ENCODE measurements at places on chromosomes 11 and 22.

DNA sequence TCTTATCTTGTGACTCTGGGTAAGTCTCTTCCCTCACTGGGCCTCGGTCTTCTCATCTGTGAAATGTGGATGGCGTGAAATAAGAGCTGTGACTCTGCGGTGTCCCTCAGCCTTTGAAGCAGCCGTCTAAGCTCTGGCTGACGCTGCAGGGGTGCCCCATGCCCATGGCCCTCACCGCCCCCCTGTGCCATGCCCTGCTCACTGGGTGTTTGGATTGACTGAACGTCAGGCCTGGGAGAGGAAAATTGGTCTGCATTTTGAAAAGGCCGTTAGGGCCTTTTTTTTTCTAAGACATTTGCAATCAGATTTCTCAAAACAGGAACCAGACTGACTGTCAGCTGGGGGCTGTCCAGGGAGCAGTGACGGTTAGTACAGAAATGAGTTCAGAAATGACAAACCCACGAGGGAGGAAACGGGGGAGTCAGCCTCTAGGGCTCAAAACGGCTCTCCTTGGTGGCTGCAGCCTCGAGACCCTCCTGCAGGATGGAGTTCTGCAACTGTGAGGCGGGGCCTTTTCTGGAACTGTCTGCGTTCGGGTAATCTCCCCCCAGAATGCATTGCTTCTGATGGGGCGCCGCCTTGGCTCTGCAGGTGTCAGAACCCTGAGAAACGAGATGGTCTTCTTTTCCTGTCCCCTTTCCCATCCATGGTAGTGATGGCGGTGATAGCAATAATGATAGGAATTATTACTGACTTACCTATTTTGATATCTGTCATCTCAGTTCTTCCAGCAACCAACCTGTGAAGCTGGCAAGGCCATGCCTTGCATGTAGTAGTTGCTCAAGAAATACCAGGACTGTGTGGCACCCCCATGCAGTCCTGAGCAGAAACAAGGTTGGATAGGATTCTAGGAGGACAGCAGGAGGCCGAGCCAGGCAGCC is 2.0 kb downstream of the GRK2 start:
- DNase-seq = no peak

DNA sequence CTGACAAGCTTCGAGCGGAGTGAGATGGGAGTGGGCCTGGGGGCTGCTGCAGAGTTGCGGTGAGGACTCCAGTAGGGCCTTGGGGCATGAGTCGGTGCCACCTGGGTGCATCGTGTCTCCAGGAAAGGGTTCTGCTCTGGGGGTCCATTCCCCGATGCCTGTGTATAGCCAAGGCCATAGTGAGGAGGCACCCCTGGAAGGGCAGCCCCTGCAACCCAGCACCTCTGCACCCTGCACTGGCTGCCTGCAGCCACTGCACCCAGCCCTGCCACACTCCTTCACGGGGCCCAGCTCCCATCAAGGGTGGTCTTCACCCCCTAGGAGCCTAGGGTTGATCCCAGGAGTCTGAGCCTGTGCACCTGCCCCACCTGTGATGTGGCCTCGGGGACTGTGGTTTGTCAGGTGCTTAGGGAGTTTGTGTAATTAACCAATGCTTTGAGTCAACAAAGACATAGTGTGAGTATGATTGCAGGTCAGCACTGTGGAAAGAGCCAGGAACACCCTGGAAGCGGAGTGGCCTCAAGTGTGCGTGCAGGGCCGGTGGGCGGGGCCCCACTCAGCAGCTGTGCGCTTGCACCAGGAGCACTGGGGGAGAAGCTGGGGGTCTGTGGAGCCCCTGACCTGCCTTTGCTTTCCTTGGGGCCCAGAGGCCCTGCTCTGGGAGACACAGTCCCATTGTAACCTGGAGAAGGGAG is 1299.3 kb downstream of the BRD1 start:
- no peak for DNase-seq

DNA sequence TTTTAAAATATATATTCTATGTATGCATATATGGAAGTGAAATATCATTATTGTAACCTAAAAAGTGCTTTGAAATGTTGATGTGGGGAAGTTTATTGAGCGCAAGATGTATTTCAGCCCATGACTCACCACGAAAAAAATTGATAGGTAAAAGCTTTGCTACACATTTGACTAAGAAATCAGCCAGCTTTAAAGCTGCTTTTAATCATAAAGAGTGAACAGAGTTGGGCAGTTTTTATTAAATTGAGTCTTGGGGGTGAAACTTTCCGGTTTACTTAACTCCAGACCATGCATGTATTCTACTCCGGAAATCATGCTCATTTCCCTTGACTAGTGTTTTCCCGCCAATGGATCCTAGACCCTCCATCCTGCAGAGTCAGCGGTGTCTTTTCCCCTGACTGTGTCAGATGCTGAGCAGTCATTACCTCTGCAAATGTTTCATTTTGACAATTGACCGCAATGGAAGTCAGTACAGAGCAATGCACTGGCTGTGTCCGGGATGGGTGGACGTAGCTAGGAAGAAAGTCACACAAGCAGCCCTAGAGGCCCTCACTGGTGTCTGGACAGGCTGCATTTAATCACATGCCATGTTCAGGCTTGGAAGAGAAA is 47.2 kb upstream of the MPEG1 start:
- no peak for DNase-seq

DNA sequence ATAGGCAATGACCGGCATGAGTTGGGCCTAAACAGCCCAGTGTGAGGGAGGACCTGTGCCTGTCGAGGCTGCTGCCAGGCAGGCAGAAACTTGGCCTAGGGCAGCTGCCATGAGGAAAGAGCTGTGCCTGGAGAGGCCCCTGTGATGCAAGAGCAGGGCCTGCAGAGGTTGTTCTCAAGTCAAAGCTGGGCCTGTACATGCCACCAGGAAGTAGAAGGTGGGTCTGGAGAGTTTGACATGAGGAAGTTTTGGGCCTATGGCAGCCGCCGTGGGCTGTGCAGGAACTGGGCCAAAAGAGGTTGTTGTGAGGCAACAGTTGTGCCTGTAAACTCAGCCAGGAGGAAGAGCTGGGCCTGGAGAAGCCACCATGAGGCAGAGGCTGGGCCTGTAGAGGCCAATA is 43.2 kb downstream of the OR4C45 start:
- no peak for DNase-seq

DNA sequence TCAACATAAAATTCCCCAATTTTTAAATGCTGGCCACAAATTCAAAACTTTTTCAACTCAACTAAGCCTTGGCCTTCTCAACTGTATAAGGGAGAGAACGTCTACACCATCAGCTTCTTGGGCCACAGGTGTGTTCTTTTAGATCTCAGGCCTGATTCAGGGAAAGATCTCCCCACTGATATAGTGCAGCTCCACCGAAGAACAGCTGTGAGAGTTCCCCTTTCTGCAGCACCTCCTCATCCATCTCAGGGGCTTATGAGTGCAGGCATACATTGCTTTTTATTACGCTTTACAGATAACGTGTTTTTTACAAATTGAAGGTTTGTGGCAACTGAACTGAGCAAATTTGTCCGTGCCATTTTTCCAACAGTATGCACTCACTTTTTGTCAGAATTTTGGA is 8.0 kb upstream of the CD82 start:
- no peak for DNase-seq

GRCh38 chr11:100949443-100949842 is 180.2 kb downstream of the PGR start:
- DNase-seq = no peak

GRCh38 chr22:28815111-28815510 is 14.7 kb upstream of the XBP1 start:
- no peak for DNase-seq

DNA sequence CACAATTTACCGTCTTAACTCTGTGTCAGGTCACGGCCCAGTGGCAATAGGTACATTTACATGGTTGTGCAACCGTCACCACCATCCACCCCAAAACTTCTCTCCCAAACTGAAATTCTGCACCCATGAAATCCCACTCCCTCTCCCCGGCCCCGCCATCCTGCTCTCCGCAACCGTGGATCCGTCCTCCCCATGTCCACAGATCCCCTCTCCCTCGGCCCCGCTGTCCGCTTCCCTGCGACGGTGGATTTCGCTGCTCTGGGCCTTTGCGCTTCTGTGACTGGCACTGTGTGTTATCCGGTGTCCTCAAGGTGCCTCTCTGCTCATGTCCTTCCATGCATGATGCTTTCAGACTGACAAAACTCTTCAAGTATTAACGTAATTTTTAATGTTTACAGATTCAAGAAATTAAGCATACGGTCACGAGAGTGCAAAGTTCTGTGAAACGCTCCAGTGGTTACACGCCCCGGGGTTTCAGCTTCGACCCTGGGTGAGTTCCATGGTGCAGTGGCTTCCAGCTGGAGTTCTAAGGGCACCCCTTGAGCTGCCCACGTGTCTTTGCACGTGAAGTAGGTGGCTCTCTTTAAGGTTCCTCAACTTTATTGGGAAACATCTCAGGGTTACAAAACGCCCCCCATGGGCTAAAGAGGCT is 76.4 kb downstream of the KCNQ1 start:
- no peak for DNase-seq

- DNase-seq = no peak
Measured at GRCh38 chr11:12734625-12735024, 60.4 kb downstream of the TEAD1 start.

- no peak for DNase-seq
Measured at GRCh38 chr11:83831929-83832328, 545.8 kb upstream of the CCDC90B start.

DNA sequence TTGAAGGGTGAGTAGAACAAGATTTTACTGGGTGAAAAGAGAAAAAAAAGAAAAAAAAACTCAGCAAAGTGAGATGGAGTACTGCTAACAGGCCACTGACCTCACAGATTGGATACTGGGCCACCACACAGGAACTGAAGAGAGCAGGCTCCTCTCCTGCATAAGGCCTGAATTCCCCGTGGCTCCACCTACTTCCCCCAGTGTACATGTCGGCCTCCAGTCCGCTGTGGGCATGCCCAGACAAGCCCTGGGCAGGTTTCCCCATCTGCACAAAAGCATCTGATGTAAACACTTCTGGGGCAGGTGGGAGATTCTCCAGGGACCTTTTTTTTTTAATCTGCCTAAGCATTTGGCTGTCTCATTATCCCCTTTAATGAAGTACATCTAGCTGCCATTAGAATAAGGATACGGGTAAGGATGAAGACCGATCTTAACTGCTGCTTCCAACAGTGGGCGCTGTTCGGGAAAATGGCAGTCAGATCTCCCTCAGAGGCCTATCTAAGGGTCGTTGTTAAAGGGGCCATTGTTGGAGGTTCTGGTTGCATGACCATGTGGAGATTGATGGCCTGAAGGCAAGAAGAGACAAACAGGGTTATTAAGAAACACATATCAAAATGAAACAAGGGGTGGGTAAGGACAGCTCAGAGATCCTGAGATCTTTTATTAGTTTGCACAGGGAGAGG is 48.5 kb downstream of the MS4A13 start:
- no peak for DNase-seq

DNA sequence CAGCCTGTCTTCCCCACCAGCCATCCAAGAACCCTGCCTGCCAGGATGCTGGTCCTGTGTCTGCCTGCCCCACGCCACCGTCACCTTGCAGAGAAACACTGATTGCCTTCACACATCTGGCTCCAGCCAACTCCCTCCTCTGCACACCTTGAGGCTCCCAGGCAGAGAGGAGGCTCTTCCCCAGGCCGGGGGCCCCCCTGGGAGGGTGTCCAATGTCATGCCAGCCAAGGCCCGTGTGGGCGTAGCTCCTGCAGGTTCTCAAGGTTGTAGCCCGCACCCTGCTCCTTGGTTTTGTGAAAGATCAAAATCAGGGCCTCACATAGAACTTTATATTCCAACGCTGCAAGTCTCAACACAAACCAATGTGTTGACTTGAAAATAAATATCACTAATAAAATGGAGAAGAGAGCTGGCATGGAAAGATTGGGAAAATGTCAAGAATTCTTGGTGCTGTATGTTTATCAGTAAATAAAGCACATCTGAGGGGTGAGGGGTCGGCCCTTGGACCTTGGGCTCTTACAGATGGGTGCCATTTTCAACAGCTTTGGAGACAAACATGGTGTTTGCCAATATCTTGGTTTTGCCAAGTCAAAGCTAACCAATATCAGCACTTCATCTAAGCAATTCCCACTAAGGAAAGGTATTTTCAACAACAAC is 6.7 kb upstream of the PPARA start:
- no peak for DNase-seq

DNA sequence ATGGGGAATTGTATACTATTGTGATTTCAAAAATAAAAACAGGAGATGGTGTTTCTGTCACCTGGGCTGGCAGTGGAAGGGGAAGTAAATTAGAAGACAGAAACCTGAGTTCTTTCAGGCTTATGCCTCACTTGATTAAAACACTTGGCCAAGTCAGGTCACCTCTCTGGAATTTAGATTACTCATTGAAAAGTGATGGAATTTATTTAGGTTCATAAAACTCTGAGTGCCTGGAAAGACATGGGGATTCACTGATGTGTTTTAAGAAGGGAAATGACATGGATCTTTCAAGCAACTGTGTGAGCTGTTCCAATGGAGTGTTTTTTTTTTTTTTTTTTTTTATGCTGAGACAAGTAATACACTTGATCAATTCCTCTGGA is 400.1 kb downstream of the TMEM135 start:
- no peak for DNase-seq
